Effector memory CD4-positive, alpha-beta T cell (primary cell): ENCODE measurements at places on chromosomes 3 and 15.
A peak's percentile ranks its signal among the peaks of the same experiment; 100 is the strongest.

DNA sequence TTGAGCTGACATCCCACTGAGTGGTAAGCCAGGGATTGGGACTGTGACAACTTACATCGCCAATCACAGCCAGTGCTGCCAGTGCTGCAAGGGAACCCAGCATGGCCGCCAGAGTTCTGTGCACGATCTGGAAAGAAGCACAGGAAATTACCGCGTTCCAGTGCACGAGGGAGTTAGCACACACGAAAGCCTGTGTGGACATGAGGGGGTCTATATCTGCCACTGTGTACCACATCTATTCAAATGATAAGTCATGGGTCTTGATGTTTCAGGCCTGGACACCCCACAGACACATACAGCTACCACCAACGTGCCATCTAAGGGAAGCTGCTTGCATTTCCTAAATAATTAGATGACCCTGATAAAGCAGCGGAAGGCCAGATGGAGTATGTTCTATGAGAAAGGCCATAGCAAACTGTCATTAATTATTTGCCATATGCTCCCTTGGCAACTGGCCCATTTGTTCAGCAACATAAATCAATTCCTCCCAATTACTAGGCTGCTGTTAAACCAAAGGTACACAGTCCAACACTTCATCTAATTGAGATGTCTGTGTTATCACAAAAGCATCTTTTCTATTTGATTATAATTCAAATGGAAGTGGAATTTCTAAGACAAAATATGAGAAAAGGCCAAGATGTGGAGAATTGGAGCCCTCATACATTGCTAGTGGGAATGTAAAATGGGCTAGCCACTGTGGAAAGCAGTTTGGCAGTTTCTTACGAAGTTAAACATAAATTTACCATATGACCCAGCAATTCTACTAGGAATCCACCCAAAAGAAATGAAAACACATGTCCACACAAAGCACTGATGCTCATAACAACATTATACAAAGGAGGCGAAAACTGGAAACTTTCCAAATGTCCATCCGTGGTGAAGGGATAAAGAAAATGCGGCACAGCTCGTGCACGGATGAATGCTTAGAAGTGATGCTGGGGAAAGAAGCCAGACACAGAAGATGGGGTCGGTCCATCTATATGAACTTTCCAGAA is 108.3 kb downstream of the OCA2 start:
- DNase-seq, result no peak

DNA sequence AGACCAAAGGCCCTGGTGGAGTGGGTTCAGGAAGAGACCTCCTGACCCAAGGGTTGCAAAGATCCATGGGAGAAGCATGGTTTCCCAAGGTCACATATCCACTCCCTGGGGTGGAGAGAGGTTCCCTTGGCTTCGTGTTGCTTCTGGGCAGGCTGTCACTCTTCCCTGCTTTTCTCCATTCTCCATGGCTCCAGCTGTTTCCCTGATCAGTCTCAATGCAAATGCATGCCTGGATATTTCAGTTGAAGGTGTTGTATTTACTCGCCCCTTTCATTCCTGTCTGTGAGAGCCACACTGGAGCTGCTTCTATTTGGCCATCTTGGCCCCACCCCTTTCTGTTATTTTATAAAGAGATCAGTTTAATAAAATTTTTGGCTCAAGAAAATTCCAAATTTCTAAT is 95.0 kb upstream of the PLSCR4 start:
- DNase-seq, result no peak

- DNase-seq, result no peak
These were observed 123.8 kb downstream of the NFKBIZ start for GRCh38 chr3:101973163-101973505.

- peak; percentile 35 for DNase-seq
These were observed 1.5 kb upstream of the RBM15B start for GRCh38 chr3:51389423-51390183.

DNA sequence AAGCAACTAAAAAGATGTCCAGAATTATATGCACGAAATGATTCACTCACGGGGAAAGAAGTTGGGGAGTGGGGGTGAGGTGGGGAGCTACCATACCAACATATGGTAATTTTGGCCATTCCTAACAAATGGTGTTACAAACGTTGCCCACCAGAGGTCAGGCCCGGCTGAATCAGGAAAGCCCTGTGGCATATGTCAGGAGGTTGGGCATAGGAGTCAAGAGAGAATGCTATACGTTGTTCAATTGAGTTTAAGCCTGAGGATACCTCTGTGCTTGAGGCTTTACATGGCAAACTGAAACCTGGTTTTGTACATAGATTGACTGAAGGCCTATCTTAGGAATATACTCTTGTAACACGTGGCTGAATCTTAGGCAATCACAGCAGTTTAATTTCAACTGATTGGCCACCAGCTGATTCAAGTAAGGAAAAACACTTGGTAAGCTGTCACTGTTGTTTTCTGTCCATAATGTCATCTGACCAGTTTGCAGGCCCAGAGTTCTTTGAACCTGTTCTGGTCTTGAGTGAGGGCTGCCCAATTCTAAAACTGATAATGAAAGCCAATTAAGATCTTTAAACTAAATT is 23.4 kb upstream of the SLC2A2 start:
- DNase-seq, result no peak

- no peak for DNase-seq
These were observed 31.8 kb downstream of the GPR171 start for GRCh38 chr3:151171145-151171757.

- DNase-seq, result peak; percentile 67
These were observed 57.5 kb upstream of the HERC1 start for GRCh38 chr15:63891079-63891767.

DNA sequence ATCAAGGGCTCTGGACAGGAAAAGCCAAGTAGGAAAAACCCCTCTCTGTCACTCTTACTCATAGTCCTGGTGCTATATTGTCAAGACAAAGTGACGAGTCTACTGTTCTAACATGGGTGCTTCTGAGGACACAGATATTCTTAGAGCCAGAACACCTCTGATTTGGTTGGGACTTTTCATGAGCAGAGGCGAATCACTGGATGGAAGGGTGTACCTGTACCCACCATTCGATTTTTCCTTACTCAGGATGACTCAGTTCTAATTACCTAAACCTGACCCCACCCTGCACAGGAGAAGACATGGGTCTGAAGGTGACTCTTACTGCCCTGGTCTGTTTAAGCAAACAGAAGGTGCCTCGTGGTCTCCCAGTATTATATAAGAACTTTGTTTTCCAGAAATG is 58.5 kb downstream of the ABCC5 start:
- DNase-seq, result no peak

- no peak for DNase-seq
These were observed 196.3 kb downstream of the DTWD1 start for GRCh38 chr15:49817100-49817499.

DNA sequence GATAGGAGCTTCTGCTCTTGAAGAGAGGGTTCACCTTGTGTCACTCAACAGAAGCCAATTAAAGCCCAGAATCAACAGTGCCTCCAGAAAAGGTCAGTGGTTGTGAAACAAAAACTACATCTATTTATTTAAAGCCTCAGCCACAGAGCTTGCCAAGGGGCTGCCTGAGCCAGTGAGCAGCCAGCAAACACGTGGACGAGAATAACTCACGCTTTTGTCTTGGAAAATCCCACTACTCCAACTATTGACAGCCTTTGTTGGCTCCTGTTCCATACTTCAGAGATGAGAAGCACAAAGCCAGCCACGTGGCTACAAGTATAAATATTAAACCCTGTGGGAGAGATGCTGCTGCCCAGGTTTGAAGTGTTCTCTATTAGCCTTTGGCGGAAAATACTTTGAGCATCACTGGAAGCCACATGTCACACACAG is 10.3 kb downstream of the GPR156 start:
- DNase-seq, result no peak

- no peak for DNase-seq
These were observed 3.3 kb upstream of the ACTR8 start for GRCh38 chr3:53885239-53885638.

- no peak for DNase-seq
These were observed 163.7 kb downstream of the MEIS2 start for GRCh38 chr15:36936613-36937012.

DNA sequence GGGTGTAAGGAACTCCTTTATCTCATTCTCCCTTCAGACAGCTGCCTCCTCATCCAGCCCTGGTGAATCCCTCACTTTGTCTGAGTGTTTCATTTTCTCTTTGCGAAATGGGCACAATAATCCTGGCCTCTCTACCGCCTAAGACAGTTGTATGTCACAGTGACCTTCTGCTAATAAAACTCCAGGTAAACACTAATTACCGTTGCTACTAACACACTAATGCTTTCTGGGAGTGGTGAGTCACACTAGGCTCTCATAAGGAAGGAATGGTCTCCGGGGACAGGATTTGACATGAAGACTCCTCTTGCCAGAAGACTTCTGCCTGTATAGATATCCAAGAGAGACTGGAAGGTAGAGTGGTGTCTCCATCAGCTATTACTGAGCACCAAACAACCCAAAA is 71.7 kb upstream of the SNRK start:
- no peak for DNase-seq
